ENCODE measurements at places on chromosomes 1 and 21.

- no peak for DNase-seq
Observed at GRCh38 chr1:218671573-218671972, 326.4 kb downstream of the TGFB2 start.

DNA sequence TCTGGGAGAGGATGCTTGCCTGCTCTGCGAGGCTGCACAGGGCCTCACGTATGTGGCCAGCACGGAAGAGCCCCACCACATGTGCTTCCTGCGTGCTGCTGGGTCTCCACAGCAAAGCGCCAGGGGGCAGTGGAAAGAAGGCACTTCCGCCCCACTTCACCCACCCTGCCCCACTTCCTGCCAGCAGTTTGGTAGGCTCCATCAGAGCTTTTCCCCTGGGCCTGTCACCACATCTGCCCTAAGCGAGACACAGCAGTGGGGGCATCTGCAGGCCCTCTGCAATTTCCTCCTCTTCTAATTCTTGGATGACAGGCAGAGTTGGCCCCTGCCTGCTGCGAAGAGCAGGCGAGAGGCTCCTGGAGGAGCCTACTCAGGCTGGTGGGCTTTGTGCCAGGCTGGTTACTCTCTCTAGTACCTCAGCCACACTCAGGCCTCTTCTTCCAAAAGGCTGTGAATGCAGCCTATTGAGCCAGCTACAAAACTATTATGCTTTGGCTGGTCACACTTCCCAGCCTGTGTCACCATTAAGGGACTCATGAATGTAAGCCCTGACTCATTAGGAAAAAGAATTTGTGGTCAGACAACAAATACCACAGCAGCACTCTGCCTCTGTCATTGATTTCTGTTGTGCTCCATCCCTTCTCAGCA is 25.0 kb downstream of the CD244 start:
- peak; percentile 72 for DNase-seq

- no peak for DNase-seq
Observed at GRCh38 chr21:43909741-43910400, 44.8 kb downstream of the AGPAT3 start.

GRCh38 chr1:6960291-6960811 is 175.1 kb downstream of the CAMTA1 start:
- DNase-seq, result no peak

DNA sequence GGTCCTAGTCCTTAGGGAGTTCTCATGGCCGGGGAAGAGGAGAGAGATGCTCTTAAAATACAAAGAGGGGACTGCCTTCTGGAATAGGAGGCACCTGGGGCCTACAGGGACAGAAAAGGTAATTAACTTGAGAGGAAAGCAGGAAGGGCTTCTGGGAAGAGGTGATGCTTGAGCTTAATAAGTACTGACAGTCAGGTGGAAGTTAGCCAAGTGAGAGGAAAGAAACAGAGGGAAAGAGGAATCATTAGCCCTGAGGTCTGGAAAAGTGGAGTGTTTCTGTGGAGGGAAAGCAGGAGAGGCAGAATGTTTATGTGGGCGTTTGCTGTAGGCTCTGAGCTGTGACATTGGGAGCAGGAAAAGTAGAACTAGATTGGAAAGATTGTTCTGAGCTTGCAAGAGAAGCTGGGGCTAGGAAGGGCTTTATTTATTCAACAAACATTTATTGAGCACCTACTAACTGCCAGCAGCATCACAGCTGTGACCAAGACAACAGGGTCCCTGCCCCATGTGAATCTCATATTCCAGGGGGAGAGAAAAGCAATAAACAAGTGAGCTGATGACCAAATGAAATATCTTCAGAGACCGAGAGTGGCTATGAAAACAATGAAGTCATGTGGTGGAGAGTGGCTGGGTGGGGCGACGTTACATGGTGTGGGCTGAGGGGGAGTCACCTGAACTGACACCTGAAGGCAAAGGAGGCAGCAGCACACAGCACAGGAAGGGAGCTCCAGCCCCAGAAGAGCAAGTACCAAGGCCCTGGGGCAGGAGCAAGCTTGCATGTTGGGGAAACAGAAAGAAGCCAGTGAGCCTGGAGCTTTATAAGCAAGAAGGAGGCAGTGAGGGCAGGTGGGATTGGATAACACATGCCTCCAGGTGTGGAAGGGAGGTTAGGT is 4.4 kb upstream of the FNDC5 start:
- DNase-seq, result no peak

DNA sequence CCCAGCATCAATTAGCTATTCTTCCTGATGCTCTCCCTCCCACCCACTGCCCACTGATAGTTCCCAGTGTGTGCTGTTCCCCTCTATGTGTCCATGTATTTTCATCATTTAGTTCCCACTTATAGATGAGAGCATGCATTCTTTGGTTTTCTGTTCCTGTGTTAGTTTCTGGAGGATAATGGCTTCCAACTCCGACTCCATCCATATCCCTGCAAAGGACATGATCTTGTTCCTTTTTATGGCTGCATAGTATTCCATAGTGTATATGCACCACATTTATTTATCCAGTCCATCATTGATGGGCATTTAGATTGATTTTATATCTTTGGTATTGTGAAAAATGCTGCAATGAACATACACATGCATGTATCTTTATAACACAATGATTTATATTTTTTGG is 30.2 kb downstream of the DISC1 start:
- no peak for DNase-seq

GRCh38 chr1:26288311-26288941 is 8.5 kb downstream of the SH3BGRL3 start:
- DNase-seq, result peak; percentile 61

GRCh38 chr1:221612047-221612777 is 129.7 kb downstream of the DUSP10 start:
- no peak for DNase-seq

DNA sequence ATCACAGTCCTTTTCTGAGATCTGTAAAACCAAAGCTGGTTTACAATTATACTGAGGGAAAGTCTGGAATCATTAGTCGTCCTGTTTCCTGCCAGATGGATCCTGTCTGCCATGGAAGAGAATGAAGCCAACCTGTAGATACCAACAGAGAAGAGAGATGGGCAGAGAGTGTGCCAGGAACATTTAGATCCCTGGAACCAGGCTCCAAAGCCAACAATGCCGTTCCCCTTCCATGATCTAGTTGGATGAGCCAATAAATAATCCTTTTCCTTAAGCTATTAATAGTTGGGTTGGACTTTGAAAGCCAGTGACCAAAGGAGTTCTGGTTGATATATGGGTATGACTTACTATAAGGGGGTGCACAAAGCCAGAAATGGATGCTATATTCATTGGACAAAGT is 15.0 kb downstream of the CAPN8 start:
- no peak for DNase-seq

GRCh38 chr1:233442026-233442780 is 114.7 kb downstream of the MAP3K21 start:
- no peak for DNase-seq

- no peak for DNase-seq
Observed at GRCh38 chr21:45543371-45543709, 1.1 kb upstream of the SLC19A1 start.

- DNase-seq, result no peak
Observed at GRCh38 chr1:225418059-225418458, 9.8 kb downstream of the LBR start.

DNA sequence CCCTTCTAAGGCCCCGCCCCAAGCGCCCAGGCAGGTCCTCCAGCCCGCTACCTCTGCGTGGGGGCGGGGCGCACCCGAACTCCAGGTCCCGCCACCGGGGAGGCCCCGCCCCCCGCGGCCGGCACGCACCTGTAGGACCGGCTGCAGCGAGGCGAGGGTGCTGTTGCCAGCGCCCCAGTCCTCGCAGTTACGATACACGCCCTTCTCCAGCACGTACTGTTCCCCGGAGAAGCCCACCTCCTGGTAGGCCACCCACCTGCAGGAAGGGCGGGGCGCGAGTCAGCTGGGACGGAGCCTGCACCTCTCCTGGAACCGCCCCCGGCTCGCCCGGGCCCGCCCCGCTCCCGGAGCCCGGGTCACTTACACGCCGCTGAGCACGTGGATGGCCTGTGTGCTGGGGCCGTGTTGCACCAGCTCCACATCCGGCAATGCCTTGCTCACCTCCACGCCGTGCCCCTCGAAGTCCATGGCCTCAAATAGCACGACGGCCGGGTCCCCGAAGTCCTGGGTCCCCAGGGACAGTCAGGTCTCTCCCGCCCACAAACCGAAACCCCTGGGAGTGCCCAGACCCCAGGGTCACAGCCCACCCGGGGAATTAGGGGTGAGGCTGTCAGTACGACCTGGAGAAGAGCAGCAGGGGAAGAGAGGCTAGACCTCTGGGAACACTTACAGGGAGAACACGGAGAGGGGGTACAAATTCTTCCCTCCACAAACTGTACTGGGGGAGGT is 17.3 kb downstream of the CRYBG2 start:
- peak; percentile 77 for DNase-seq

- no peak for DNase-seq
Observed at GRCh38 chr1:181583598-181583997, 100.3 kb downstream of the CACNA1E start.

GRCh38 chr1:180435566-180435965 is 66.8 kb downstream of the ACBD6 start:
- DNase-seq, result no peak

DNA sequence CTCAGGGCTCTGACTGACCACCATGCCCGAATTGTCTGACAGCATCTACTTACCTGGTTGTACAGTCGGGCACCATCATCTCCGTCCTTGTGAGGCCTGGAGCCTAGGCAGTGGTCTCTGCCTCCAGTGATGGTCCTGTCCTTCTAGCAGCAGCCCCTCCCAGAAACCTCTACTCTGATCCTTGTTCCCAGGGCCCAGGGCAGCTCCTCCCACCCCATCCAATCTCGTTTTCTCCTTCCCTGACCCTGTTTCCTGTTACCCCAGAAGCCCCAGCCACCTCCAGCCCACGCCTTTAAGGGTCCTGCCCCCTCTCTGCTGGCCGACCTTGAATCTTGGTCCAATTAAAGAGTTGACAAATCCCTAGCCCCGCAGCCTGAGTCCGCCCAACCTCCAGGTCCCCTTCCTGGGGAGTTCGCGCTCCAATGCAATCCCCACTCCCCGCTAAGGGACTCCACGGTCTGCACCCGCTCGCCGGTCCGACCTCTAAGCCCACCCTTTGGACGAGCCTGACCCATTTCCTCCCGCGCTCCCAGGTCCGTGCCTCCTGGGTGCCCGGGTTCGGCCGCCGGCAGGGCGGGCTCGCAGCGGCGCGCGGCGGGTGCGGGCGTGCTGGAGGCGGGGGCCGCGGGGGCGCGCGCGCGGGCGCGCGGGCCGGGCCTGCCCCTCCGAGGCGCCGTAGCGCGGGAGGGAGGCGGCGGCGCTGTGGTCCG is at the start of gene B4GALT2:
TSS of gene B4GALT2 (plus strand) at position 660 of the 710 bp plus-strand sequence. CDS start 1,951 bp downstream, outside the sequence.
- no peak for DNase-seq

DNA sequence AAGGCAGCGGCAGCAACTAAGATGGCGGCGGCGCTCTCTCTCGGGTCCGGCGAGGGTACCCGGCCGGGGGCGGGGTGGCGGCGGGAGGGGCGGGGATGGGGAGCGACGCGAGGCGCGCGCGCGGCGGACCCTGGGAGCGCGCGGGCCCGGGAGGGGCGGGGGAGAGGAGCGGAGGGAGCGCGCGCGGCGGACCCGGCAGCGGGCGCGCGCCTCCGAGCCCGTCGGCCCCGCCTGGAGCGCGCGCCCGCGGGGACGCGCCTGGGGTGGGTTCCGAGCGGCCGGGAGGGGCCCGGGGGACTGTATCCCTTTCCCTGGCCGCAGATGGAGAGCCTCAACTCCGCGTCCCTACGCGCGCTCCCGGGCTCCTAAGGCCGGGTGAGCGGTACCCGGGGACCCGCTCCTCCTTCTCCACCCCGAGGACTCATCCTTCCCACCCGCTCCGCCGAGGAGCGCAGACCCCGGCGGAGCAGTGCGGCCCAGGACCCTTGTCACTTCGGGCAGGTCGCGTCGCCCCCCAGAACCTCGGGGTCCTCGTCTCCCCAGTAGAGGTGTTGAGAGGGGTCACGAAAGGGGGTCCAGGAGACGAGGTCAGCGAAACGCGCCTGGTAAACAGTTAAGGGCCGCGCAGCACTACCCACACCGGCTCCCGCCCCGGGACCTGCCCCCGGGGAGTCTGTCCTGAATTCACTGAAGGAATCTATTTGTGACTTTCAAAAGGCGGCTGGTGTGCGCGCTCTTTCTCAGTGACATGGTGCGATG is at the start of gene CLSTN1:
TSS of gene CLSTN1 (minus strand) at position 23 of the 759 bp plus-strand sequence. CDS start 232 bp downstream, outside the sequence.
- DNase-seq, result peak; percentile 80

DNA sequence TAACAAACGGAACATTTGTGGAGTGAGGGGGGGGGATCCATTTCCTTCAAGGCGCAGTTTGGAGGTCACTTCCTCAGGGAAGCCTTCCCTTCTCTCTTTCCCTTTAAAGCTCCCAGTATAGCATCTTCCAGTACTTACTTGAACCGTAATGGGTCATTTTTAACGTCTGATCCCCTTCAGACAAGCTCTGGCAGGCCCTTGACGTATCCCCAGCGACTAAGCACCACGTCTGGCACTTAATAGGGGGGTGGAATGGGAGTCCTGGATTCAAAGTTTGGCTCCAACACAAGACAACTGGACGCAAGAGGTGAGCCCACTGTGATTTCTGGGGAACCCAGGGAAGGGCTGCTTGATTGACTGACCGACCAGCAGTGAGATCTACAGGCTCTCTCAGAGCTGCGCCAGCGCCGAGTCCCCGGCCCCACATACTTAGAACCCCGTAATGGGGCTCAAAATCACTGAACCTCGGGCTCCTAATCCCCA is 441 bp downstream of the YARS1 start:
- no peak for DNase-seq

GRCh38 chr1:111471012-111471411 is 2.8 kb upstream of the C1orf162 start:
- peak; percentile 42 for DNase-seq

DNA sequence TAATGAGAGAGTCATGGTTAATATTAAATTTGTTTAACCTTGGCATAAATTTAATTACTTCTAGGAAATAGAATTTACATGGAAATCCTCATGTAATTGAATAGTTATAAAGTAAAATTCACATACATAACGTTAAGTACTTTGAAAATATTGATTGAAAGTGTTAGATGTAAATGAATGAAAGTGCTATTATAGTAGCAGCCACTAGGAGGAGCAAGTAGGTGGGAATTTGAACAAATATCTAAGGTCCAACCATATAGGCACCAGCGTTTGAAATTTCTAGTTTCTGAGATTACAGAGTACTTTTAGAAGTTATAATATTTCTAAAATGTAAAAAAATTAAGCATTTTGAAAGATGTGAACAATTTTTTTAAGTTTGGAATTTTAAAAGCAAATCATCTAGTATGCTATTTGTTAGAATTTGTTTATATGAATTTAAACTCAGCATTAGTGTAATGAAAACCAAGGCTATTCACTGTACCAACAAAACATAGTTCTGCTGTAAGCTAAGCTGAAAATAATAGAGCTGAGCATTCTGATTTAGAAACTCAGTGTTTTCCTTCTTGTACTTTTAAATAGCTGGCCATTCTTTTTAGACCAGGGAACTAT is 3.3 kb downstream of the B3GALT2 start:
- no peak for DNase-seq
